Activated CD4-positive, alpha-beta T cell treated with anti-CD3 and anti-CD28 coated beads, Interleukin-10, Interleukin-2, amounts not matched to agents 100 ng/mL and 50 ng/mL, durations not matched to agents 16 hours and 8 hours (primary cell): ENCODE measurements at places on chromosomes 1 and 21.

GRCh38 chr1:170929412-170929834 is 5.9 kb upstream of the MROH9 start:
- DNase-seq = no peak

DNA sequence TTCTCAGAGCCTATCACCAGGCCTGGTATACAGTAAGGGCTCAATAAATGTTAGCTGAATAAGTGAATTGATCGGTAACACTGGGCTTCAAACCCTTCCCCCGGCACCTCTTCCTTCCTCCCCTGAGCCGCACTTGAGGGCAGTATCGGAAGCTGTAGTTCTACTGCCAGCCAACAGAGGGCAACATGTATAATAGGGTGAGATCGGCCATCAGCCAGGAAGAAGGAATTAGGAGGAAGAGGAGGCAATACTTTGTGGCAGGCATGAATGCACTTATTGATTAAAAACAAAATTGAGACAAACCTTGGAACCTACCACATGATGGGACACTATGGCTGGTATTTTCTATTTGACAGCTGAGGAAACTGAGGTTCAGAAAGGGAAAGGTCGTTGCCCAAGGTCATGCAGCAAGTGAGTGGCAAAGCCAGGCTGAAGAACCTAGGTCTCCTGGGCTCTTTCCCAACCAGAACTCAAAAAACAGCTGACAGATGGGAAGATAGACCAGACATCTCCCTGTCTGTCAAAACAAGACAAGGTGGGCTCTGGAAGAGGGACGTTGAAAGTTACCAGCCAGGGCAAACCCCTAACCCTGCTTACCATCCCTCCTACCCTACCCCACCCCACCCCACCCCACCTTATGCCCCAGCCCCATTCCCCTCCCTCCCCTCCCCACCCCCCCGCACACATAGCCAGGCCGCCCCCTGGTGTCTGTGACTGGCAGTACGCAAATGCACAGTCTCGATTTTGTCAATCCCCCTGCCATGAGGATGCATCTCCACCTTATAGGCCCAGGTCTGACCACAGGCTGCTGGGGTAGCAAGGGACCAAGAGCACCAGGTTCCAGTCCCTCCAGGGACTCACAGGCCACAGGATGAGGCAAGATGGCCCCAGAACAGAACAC is 107.3 kb upstream of the RUNX3 start:
- DNase-seq = peak; percentile 85

DNA sequence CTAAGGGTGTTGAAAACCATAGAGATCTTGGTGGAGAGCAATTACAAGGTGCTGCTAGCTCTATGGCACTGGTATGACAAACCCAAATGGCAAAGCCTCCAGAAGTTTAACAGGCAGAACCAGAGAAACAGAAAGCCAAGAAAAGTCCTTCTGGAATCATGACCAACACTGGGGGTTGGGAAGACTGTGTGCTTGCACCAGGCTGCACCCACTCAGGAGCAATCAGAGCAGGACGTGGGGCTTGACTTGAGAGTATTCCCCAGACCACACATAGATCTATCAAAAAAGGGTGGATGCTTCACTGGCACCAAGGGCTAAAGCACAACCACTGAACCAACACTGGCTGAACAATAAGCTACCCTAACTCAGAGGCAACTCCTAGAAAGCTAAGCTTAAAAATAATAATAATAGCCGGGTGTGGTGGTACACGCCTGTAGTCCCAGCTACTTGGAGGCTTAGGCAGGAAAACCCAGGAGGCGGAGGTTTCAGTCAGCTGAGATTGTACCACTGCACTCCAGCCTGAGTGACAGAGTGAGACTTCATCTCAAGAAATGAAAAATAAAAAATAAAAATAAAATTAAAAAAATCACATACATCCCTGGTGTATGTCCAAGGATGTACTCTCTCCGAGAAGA is 20.1 kb upstream of the ENSA start:
- no peak for DNase-seq

- no peak for DNase-seq
These were observed 157.9 kb downstream of the DHRS3 start for GRCh38 chr1:12460121-12460520.

- no peak for DNase-seq
These were observed 270.4 kb downstream of the GRIK1 start for GRCh38 chr21:29669416-29669815.
